NCI-H82 (cell line): ENCODE measurements at places on chromosomes 2 and 18.

DNA sequence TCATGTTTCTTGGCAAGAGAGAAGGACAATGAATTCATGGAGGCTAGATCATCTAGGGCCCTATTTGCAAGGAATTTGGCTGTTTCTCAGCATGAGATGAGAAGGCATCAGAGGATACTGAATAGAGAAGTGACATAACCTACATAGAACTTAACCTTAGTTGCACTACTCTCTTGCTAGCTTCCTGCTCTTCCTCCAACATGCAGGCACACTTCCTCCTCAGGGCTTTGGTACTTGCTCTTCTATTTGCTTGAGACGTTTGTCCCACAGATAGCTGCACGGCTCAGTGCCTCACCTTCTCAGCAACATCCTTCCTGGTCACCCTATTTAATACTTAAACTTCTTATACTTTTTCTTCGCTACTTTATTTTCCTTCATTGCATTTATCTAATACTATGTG, 20.0 kb upstream of the LANCL1 start:
- DNase-seq, result no peak

- no peak for DNase-seq
Measured at GRCh38 chr2:173986805-173987204, 21.6 kb upstream of the SP3 start.

DNA sequence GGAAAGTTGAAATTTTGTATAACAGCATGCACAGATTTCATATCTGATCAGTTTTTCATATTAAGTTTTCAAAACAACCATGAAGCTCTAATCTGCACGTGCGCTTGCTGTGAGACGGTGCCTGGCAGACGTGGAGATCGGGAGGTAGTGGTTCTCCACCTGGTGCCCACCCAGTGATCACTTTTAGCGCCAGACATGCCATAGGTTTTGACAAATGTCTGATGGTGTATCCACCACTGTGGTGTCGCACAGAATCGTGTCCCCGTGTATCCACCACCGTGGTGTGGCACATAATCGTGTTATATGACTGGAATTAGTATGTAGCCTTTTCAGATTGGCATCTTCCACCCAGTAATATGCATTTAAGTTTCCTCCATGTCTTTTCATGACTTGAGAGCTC, 40.9 kb upstream of the KCNG2 start:
- DNase-seq, result no peak

DNA sequence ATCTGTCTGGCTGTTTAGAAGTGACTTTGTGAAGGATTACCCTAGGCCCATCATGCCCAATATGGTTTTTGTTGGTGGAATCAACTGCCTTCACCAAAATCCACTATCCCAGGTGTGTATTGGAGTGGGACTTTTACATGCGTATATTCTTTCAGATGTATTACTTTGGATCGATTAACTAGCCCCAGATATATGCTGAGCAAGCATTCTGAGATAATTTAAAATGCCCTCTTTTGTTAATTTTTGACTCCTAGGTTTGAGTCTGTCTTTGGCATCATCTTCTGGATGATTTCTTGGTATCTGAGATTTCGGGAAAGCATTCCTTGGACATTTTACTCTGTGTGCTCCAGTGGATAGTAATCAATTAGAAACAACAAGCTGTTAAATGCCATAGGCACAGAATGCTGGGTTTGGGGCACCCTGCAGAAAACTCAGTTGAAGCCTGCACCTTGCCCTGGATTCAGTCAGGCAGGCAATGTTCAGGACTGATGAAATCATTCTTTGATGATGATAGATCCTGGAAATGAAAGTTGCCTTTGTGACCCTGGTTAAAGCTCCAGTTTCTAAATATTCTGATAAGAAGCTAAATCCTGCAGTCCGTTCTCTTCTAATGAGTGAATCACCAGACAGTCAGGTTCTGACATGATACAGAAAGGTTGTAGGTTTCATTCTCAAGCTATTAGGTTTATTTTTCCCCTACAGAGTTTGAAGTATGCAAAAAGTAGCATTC, 1.1 kb downstream of the UGT1A1 start:
- DNase-seq, result no peak

- no peak for DNase-seq
Measured at GRCh38 chr2:191078165-191078867, 64.3 kb upstream of the STAT1 start.

GRCh38 chr18:3392467-3392855, 57.5 kb upstream of the TGIF1 start:
- no peak for DNase-seq

GRCh38 chr2:172931256-172931894, 144.3 kb upstream of the MAP3K20 start:
- DNase-seq, result peak; percentile 75

DNA sequence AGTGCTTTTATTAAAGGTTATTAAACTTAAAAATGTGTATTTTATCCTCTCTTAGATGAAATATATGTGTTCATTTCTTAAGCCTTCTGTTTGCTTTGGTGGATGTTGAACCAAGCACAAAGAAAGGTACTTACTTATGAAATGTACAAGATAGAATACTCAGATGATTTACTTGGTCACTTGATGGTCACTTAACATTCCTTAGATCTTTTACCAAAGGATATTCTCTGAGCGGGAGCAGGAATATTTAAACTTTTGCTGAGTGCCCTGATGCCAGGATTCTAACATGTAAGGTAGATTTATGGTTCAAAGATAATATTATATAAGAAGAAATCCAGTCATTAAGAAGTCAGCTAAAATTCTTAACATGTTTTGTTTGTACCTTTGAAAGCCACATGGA, 193.5 kb upstream of the ZEB2 start:
- DNase-seq, result no peak
